Caki2 (cell line): ENCODE measurements at places on chromosomes 6 and 20.

GRCh38 chr6:111927321-111927720 is 54.1 kb upstream of the FYN start:
- DNase-seq: no peak

DNA sequence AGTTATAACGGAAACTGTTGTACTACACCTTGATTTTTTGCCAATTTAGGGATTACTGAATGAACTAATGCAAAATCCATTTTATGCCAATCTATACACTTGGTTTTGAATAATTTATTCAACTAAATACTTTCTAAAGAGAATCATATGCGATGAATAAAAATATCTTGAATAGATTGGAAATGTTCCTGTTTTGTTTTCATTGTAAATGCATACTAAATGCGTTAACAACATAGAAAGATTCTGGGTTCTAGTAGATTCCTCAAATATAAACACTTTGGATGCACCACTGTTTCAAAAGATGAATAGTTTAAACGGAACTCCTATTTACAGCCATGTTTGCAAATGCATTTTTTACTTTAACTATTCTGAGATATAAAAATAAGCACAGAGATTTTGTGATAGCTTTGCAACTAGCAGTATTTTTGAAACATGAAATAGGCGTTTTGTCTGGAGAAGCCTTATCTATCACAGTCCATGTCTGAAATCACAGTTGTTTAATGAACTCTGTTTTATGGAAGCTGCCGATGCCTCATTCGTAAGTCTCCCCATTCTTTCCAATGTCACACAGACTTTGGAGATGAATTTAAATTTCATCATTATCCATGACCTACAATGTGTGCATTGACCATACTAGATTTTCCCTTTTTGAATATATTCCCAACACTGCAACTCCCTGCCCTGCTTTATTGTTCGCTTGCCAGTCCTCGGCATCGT is 277.7 kb upstream of the QKI start:
- DNase-seq: no peak

DNA sequence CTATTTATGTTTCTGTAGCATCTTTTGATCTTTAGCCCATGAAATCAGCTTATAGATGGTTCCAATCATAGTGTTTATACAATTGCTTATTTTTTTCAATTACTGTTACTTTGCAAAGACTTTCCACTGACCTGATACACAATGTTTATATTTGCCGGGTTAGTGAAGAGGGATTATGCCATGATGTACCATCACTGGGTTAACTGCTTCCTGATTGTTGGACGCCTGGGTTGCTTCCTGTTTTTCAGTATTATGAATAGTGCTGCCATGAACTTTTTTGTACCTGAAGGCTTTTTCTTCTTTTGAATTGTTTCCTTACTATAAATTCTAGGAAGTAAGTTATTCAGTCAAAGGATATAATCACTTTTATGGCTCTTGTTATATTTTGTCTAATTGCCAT is 6.9 kb downstream of the MANBAL start:
- no peak for DNase-seq

- DNase-seq: no peak
Observed at GRCh38 chr6:117961301-117961700, 54.2 kb downstream of the SLC35F1 start.

DNA sequence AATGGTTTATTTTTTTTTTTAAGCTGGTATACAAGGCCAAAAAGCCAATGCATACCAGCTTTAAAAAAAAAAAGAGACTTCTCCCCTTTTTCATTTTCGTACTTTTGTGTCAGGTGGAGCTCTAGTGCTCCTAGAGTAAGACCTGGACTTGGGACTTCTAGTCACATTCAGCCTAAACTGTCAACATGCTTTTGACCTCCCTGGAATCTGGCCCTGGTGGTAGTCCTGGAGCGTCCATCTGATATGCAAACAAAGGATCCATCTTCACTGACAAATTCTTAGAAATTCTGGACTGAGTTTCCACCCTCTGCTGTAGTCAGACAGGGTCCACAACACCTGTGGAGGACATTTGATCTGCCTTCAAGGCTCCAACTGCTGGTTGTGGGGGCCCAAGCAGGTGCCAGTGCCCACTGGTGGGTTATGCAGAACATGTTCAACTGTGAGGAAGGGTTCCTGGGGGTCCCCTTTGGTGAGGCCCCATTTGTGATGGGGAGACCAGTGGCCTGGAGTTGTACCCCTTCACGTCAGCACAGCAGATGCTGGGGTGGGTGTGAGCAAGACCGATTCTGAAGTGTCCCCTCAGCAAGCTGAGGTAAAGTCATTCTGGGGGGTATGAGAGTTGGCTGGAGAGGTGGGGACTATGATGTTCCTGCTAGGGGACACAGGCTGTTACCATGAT is 12.6 kb upstream of the PCMTD2 start:
- no peak for DNase-seq

DNA sequence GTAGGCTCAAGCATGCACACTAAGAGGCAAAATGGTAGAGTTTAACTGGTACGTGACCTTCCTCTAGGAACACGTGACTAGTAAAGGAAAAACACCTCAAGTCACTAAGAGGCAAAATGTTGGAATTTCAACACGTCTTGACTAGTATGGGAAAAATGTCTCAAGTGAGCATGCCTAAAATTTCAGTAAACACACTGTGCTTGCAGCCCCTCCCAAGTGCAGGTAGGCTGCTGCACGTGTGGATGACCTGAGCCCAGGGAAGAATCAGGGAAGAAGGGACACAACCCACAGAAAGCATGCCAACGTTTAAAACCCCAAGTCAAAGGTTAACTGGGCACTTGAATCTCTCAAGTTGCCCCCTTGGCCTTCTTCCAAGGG is 162.2 kb downstream of the TENT5A start:
- DNase-seq: no peak
